ENCODE measurements at places on chromosomes 7 and 10.

DNA sequence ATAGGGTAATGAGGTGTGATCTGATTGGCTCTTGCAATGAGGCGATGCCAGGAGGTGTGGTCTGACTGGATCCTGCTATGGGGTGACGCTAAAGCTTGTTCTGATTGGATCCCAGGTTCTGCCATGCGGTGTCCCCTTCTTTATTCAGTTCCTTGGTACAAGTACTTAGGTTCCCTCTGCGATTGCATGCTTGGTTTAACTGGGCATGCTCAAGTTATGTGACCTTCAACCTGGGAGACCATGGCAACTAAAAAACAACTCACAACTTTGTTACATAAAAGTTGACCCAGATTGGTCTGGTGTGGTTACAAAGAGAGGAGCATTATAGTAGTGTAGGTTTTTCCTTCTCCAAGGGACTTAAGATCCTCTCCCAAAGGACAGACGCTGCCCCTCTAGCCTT, 49.5 kb upstream of the DNAJC1 start:
- no peak for DNase-seq

DNA sequence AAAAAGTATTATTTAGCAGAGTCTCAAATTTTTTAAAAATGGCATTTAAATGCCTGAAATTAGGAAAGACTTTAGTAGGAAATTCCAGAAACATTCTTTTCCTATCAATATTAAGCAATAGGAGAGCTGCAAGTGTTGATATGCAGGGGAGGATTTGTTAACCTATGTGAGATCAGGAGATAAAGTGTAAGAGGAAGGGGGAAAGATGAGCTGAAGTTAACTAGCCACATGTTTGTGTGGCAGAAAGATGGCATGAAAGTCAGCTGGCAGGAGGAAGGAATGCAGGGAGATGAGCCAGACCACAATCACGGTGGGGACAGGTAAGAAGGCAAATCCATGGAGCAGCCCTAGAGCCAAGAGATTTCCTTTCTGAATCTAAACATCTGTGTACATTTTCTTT, 303.6 kb downstream of the MAGI2 start:
- DNase-seq = no peak

GRCh38 chr7:26507108-26507987, 215.7 kb downstream of the SNX10 start:
- DNase-seq = no peak

- no peak for DNase-seq
Observed at GRCh38 chr10:36492590-36493515, 632.5 kb upstream of the ANKRD30A start.

GRCh38 chr7:80724249-80724871, 85.9 kb downstream of the CD36 start:
- no peak for DNase-seq

DNA sequence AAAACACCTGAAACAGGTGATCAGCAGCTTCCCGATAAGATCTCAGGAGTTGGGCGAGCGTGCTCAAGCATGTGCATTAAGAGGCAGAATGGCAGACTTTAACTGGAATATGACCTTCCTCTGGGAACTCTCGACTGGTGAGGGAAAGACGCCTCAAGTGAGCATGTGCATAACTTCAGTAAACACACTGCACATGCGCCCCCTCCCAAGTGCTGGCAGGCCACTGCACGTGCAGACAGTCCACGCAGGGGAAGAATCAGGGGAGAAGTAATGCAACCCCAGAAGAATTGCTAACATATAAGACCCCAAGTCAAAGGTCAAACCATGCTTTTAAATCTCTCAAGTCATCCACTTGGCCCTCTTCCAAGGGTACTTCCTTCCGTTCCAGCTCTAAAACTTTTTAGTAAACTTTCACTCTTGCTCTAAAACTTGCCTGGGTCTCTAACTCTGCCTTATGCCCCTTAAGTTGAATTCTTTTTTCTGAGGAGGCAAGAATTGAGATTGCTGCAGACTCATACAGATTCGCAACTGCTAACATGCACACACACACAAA, 541.0 kb downstream of the TNS3 start:
- DNase-seq = no peak

DNA sequence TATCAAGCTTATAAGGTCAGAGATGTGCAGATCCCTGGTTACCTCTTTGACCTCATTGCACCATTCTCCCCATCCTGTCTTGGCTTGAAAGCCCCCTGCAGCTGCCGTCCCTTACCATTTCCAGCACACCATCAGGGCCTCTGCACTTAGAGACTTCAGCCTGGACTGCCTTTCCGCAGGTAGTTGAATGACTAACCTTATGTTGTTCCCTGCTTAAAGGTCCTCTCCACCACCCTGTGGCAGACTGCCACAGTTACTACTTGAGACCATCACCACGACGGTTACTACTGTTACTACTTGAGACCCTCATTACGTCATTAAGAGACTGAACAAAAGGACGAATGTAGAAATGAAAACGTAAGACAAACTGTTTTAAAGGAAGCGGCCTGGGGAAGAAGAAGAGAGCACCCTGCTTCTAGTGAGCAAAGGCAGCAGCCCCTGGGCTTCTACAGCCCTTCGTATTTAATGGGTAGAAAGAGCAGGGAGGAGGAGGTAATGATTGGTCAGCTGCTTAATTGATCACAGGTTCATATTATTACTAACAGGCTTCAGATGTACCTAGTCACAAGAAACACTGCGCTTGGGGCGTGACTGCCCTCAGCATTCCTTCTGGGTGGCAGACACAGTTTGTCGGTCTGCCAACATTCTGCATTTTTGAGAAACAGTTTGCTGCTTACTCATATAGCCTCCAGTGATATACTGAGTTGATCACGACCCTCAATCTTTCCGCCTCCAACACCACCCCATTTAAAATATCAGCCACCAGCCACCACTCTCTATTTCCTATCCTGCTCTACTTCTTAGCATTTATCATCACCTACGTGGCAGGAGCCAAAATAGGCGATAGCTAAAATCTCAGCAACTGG, 74.1 kb upstream of the PARD3 start:
- DNase-seq = no peak

All from HuH-7 (cell line).